ENCODE measurements at places on chromosomes 12 and 14.
A peak's percentile ranks its signal among the peaks of the same experiment; 100 is the strongest.

DNA sequence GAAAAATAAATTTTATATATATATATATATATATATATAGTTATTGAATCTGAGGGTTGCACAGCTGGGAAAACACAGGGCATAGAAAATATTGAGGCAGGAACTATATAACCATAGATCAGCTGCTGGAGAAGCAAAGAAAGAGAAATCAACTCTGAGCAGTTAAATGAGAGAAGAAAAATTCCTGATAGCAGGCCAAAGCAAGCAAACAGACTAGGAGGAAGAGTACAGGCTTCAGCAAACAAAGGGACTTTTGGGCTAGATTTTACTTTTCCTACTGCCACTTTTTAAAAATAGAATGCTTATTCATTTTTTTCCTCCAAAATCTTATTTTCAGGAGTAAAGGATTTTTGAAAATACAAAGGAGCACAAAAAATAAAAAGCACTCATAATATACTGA is 216.0 kb upstream of the PRKD1 start:
- DNase-seq, result no peak

GRCh38 chr14:59356312-59356711 is 108.9 kb downstream of the GPR135 start:
- DNase-seq, result no peak

DNA sequence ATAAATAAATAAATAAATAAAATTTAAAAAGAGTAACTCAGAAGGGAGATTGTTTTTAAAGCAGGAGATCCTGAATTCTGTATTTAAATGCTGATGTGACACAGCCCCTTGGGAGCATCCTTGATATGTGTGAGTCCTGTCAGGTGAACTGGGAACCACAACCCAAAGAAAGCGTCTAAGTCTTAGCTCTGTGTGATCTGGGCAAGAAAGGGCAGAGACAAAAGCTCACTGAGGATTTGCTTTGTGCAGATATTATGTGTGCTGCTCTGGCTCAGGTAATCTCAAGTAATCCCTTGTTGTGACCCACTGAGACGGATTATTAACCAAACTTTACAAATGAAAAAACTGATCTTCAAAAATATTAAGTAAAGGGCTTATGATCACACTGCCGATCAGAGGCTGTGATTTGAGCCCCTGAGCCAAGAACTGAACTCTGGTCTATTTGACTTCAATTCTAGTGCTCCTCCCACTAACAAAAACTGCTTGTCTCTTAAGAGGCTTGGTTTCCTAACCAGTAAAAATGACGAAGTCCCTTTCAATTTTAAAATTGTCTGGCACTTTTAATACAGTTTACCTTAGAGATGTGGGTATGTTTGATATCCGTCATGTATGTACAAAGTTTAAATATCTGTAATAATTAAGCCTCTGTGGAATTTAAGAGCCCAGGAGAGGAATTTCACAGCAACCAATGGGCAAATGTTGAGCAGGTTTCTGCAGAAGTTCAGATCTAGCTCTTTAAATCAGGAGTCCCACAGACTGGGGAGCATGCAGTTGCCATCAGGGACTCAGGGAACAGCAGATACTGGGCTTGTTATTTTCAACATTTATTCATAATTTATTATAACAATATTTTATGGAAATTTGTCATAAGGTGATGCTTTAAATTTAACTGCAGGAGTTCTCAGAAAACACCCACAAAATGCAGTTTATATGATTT is 46.1 kb downstream of the CPM start:
- DNase-seq, result no peak

- DNase-seq, result no peak
Observed at GRCh38 chr12:118645219-118645618, 268.9 kb downstream of the SUDS3 start.

DNA sequence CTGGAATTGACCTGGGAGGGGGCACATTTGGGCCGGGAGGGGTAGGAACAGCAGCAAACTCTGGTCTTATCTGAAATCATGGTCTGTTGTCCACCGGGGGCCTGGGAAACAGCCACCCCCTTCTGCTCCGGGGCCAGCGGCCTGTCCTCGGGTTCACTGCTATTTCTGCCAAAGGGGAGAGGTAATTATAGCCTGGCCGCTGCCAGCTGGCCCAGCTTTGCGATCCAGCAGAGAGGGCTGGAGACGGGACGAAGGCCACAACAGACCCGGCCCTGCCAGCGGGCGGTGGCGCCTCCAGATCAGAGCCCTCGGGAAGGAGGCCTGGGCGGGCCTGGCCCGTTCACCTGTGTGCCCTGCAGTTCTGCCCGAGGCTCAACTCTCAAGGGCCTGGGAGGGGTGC is at the start of gene C14orf180:
TSS of gene C14orf180 (plus strand) at position 258 of the 400 bp plus-strand sequence. CDS start 6,667 bp downstream, outside the sequence.
- no peak for DNase-seq

GRCh38 chr12:107832441-107832840 is 57.9 kb downstream of the ASCL4 start:
- DNase-seq, result no peak

DNA sequence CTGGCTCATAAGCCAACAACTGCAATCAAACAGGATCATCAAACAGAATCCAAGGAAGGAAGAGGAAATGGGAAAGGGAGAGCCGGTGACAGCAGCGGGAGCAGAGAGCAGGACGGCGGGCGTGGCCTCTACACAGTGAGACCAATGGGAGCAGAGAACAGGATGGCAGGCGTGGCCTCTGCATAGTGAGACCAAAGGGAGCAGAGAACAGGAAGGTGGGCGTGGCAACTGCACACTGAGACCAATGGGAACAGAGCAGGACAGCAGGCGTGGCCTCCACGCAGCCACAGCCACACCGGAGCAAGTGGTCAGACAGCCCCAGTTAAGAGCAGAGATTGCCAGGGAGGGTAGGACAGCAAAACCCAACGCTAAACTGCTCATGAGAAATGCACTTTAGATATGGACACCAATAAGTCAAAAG is 16.4 kb downstream of the LRCOL1 start:
- DNase-seq, result peak; percentile 74

GRCh38 chr14:38405851-38406635 is 150.2 kb upstream of the CLEC14A start:
- no peak for DNase-seq

GRCh38 chr12:55699471-55700055 is 8.1 kb downstream of the ITGA7 start:
- DNase-seq, result no peak

- no peak for DNase-seq
Observed at GRCh38 chr12:6791931-6792520, 2.7 kb downstream of the CD4 start.

GRCh38 chr12:5343711-5344110 is 88.2 kb upstream of the NTF3 start:
- DNase-seq, result no peak

DNA sequence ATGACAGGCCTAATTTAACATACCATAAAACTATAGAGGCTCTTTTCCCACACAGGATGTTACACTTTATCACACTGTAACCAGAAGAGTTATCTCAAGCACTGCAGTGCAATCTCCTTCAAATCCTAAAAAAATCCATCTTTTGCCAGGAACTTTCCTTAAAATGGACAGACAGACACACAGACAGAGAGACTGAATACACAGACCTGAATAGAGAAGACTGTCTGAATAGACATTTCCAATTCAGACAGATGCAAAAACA is 6.5 kb downstream of the CORO1C start:
- DNase-seq, result no peak

GRCh38 chr12:30818562-30818961 is 63.8 kb upstream of the CAPRIN2 start:
- DNase-seq, result no peak

DNA sequence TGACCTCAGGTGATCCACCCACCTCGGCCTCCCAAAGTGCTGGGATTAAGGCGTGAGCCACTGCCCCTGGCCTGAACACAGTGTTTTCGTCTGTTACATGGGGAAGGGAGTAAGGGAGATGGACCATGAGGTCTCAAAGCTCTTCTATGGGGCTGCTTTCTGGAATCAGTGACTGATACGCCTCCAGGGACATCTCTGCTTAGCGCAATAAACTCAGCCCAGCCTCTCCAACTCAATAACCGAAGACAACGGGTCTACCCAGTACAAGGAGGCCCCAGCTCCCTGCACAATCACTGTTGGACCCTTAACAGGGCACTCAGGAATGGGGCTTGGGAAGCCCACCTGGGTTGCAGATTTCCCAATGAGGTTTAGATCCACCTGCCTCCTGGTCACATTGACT is 42.6 kb upstream of the CHGA start:
- DNase-seq, result no peak

GRCh38 chr12:84929501-84929900 is 16.9 kb upstream of the SLC6A15 start:
- peak; percentile 16 for DNase-seq

GRCh38 chr12:65462484-65462883 is 184.0 kb downstream of the MSRB3 start:
- no peak for DNase-seq

GRCh38 chr14:99188731-99189191 is 83.2 kb downstream of the BCL11B start:
- no peak for DNase-seq

- no peak for DNase-seq
Observed at GRCh38 chr14:99648027-99648784, 3.3 kb downstream of the HHIPL1 start.

- no peak for DNase-seq
Observed at GRCh38 chr14:103507751-103508150, 14.9 kb downstream of the CKB start.

GRCh38 chr14:35420036-35420811 is 15.7 kb upstream of the NFKBIA start:
- no peak for DNase-seq

DNA sequence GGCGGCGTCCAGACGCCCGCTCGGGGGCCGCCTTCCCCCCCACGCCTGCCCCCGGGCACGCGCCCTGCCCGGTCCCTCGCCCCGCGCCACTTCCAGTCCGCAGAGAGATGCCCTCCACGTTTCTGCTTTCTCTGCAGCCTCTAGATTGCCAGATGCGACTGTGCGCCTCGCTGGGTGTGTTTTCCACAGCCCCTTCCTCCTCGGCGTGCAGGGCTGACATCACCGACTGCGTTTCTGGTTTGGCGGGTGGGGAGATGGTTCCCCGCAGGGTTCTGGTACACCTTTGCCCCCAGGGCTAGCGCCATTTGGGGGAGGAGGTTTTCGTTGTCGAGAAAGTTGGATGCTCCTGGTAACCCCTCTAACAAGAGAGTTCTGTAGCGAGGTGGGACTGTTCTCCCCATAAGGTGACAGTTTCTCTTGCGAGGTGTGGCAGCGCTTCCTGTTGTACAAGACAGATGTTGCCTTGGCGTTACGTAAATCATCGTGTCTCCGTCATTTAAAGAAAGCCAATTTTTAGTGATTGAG is 1.5 kb downstream of the CALM1 start:
- no peak for DNase-seq

DNA sequence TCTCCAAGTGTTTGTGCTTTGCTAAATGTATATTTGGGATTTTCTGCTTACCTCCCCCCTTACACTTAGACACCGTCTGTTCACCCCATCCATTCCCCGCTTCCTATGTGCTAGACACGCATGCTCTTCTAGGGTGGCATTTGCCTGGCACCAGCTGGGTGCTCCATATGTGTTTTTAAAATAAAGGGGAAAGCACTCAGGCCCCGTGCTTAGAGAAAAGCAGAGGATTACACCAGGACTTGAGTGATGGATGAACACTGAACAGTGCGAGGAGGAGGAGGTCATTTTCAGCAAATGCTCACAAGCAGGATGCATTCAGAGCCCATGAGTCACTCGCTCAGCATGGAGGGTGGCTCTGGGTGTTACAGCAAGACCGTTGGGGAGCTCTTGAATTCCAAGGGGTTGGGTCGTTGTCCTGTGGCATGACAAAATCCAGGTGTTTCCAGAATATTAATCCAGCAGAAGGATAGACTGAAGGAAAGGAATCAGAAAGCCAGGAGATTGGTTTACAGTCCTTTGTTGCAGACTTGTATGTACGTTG is 2.9 kb upstream of the BDKRB1 start:
- DNase-seq, result peak; percentile 39

GRCh38 chr12:42332301-42333285 is 6.6 kb downstream of the PPHLN1 start:
- peak; percentile 14 for DNase-seq

DNA sequence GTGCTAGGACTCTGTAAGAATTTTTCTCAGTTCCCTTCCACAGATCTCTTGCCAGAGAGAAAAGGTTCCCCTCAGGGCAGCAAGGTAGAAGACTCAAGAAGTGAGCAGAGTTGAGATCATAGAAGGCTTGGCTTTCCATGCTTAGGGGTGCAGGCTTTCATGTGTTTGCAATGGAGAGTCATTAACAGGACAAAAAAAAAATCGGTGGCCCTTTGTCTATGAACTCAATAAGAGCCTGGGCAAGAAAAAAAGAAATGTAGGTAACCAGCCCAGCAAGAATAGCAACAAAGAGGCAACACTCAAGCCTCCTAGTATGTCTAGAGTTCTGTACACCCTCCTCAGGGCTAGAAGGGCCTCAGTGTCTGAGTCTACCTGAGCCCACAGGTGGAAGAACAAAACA is 23.4 kb upstream of the LRP6 start:
- no peak for DNase-seq

Measured in AG09319 (cell line).